ENCODE measurements at places on chromosomes 2 and 18. TPM values are rescaled to one million over a fixed set of nuclear protein-coding genes. Genes with fewer than 3 reads are reported as not detected.

The RNF125 gene
- total RNA-seq: 2.2 TPM

The TXNDC2 gene
- total RNA-seq: not detected

The DYNAP gene
- not detected for total RNA-seq

The BIN1 gene
- total RNA-seq: 9.8 TPM

DNA sequence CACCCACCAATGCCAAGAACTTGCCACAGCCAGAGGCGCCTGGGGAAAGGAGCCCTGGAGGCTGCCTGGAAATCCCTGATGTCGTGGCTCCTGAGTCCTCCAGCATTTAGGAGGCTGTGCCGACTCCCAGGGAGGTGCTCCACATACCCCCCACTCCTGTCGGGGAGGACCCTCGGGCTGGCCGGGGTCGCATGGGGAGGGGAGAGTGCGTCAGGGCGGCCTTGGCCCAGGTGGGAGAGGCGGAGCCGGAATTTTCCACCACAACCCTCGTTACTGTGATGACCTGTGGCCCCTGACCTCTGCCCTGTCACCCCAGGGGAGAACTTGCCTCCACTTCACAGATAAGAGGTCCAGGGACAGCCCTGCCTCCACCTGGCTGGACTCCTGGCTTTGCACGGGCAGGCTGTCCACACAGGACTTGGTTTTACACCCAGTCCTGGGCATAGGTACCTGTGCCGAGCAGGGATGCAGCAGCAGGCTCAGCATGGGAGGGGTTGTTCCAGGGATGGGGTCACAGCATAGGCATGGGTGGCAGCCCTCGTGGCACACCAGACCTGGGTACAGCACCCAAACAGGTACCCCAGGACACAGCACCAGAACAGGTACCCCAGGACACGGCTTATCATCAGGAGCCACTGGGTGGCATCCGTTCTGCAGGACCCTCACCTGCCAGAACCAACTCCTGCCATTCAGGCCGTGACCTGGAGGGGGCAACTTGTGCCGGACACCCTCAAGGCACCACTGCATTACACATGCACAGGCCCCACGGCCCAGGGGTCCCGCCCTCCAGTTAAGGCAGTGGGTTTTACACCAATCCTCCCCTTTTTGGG is 12.3 kb upstream of the AGXT start:
- DNase-seq: peak; percentile 33

DNA sequence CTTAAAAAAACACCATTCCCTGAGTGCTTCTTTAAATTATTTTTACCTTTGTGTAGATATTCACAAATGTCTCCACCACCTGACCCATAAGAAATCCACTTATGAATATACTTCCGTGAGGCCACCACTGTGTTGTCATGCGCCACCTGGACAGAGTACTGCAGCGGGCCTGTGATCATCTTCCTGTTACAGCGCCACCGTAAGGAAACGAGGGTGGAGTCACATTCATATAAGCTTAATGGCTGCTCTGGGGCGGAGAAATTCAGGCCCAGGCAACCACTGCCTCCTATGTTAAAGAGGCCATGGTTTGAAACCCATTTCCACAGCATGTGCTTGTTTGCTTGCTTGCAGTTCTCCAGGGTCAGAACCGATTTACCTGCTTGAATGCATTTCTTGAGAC is 17.7 kb downstream of the PLA2R1 start:
- DNase-seq: no peak

DNA sequence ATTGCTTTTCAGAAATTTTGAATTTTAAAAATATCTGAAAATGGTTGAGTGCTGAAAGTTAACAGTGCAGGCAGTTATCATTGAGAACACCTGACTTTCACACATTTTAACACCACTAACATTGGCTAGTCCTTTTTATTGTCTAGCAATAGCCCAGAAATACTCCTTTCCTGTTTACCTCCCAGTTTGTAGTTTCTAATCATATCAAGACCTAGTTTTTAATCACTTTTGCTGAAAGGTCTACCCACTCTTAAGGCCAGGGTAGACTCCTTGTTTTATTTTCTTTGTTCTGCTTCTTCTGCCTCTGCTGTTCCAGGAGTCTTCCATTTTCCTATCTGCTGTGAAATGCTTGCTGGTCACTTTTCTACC is 72.1 kb downstream of the UBE2E3 start:
- DNase-seq: no peak

DNA sequence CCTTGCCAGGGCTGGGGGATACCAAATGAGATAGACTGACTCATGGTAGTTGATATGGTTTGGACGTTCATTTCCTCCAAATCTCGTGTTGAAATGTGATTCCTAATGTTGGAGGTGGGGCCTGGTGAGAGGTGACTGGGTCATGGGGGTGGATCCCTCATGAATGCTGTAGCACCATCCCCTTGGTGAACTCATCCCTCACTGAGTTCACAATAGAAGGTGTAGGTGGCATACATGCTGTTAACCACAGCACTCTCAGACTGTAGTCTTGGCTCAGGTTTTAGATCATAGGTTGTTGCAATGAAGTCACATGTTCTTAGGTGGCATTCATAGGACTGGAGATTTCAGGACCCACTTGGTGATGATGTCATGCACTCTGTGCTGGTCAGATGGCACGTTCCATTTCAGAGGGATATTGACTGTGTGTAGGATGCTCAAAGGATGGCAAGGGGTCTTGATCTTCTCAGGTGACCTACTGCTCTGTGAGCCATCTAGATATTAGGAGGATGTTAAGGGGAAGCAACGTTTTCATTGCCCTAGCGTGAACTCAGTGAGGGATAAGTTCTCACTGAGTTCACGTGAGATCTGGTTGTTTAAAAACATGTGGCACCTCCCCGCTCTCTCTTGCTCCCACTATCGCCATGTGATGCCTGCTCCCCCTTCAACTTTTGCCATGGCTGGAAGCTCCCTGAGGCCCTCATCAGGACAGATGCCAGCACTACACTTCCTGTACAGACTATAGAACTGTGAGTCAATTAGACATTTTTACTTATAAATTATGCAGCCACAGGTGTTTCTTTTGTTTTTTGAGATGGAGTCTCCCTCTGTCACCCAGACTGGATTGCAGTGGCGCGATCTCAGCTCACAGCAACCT is 73.8 kb upstream of the ACAA2 start:
- DNase-seq: no peak

All from OCI-LY7 (cell line).